IPS DF 19.7 (cell line): ENCODE measurements at places on chromosomes 2 and 18.

- DNase-seq: no peak
Measured at GRCh38 chr2:50831676-50832075, 200.3 kb downstream of the NRXN1 start.

DNA sequence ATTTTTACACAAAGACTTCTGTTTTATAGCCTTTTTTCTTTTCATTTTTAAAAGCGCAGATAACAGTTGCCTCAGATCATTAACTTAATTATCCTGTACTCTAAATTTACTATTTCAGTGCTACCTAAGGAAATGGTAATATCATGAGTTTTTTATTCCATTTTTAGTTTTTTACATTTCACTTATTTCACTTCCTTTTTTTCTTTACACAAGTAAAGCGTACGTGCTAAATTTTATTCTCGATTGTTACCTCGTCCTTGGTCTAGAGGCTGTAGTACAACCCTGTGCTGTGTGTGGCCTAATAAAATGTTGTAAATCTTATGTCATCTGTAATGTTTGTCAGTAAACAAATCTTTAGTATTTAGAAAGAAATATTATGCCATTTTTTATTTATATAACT is 49.2 kb downstream of the CRIM1 start:
- DNase-seq: no peak

DNA sequence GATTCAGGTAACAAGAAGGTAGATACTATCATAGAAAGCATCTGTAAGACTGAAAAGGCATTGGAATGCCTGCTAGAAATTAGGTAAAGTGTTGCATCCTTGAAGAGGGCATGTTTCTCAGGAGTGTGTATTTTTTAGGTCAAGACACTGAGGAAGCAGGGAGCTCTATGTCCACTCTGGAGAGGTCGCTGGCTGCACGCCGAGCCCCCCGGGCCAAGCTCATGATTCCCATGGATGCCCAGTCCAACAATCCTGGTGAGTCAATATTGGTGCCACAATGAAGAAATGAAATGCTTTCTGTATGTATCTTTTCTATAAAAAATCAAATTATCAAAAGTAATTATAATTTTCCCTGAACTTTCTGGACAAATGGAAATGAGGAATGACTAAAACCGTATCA is 756.7 kb downstream of the MBD2 start:
- no peak for DNase-seq

DNA sequence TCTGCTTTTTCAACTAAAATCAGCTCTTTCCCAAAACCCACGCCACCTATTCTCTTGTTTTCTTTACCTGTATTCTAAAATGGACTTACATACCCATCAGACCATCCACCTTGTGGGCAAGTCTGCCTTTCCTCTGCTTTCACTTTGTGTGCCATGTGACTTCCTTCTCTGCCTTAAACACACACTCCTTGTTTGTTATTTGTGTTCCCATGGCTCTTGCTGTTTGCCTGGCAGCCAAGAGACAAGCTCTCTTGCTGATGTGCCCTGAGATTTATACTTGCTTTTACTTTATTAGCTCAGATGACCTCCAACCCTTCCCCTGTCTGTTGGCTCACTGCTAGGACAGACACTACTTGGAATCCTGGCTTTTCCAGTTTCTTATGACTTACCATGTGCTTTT is 309.7 kb upstream of the LRRTM4 start:
- DNase-seq: no peak

DNA sequence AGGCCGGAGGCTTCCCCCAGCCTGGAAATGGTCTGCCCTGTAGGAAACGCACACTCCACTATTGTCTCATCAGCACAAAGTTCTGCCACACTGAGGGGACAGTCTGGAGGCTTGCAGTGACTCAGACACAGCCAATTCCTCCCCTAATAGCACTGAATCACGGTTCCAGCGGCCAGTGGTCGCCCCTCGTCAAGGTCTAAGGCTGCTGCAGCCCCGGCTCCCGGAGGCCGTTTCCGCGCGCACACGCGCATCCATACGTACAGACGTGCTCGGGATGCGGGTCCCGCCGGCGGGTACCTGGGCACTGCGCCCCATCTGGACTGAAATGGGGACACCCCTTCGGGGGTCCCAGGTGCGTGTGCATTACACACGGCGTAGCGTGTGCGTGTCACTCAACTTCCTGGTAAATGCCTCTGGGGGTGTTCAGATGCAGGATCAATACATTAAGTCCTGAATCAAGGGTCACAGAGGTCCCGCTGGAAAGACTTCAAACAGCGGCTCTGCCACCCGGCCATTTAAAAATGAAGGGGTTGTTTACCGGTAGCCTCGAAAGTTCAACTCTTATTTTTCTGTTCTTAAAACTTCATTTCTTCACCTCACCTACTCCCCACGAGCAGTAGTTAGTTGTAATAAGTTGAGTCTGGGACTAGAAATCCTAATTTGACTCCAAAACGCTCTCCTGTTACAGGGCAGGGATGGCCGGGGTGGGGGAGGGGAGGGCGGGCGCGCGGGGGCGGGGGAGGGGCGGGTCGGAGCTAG is 572 bp upstream of the ZNF516 start:
- DNase-seq: no peak

DNA sequence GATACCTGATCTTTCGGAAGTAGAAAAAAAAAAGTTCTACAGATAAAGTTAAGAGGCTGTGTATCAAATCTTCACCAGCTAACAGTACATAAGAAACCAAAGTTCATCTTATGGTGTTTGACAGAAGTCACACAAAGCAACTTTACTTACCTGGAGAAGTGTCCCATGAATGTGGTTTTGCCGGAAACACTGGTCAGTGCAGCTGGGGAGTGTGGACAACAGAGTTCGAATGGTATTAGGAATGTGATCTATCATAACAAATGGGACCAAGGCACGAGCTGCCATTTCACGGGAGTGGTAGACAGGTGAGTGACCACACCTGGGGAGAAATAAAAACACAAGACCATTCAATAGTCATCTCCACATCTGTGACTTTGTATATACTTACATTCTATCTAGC is 171.4 kb upstream of the ZFP36L2 start:
- no peak for DNase-seq

DNA sequence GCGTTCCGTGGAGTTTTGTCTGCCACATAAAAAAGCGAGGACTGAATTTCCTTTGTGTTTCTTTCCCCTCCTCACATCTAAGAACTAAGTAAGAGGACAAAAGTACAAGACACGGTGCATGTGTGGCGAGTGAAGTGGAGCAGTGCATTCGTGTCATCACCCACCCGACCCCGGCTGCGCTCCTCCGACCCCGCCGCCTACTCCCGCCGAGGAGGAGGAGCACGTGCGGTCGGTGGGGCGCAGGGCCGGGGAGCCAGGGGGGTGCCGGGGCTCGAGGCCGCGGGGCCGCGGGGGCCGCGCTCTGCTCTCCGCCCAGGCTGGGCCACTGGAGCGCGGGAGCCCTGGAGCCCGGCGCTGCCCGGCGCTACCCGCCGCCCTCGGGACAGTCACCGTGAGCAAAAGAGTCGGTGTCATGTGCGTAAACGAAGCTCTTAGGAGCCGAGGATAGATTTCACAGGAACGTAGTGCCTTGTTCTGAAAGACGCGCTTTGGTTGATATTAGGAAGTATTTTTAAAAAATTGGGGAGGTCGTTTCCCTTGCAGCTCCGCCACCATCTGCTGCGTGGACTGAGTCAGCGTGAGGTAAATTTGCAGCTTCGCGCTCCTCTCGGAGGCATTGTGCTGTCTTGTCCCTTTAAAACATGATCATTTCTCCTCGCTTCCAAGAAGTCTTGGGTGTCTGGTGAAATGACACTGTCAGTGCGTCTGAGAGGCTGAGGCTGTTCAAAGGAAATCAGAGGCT is 11.0 kb downstream of the TBR1 start:
- DNase-seq: no peak

GRCh38 chr2:121342751-121343150 is 57.7 kb upstream of the TFCP2L1 start:
- DNase-seq: no peak
